ENCODE measurements at places on chromosomes 11 and 22.

GRCh38 chr22:35580351-35581022 lies 36.6 kb downstream of the MB start:
- no peak for DNase-seq

DNA sequence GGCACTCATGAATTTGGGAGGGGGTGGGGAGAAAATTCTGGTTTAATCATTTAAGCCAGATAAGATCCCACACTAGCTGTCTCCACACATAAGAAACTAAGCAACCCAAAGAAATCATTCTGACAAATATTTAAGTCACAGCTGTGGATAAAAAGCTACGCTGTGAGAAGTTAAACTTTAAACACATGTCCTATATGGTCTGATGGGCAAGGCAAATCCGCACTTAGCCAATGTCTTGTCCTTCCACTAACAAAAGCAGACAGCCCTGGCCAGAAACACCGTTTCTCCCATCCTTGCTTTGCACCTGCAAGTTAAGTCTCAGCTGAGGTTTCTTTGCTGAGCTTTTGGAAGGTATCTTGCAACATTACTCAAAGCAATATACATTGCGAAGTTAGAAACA lies 68.0 kb downstream of the ETS1 start:
- no peak for DNase-seq

- peak; percentile 78 for DNase-seq
These were observed 22.2 kb upstream of the CCDC34 start for GRCh38 chr11:27385245-27385644.

DNA sequence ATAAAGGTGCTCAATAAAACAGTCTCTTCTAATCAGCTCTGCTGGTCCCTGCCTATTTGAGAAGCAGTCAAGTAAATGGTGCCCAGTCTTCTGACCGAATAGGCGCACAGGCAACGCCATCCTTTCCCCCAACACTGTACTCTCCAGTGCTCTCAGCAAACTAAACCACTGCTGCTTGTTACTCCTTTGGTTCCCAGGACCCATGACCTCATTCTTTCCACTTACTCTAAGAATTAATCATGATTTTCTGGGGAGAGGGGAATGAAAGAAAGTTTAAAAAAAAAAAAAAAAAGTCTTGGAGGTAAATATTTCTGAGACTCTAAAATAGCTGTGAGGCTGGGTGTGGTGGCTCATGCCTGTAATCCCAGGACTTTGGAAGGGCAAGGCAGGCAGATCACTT lies 63.7 kb downstream of the SGSM3 start:
- DNase-seq, result no peak

DNA sequence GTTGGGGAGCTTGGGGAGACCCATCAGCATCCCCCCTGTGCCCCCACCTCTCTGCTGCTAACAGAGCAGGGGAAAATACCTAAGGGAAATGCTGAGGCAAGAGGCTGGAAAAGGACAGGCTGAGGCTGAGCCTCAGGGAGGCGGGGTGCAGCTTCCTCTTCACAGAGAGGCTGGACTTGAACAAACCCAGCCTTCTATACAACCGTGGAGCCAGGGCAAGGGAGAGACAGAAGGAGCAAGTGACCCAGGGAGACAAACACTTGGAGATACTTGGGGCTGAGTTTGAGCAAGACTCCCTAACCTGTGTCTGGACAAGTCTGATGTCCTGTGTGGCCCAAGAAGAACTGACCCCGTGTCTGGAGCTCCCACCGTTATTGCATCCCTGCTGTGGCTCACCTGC lies at the start of gene SLCO2B1:
SLCO2B1 (plus strand) TSS at position 229 of the 400 bp plus-strand sequence. CDS start 275 bp downstream, outside the sequence.
- no peak for DNase-seq
